ENCODE measurements at places on chromosomes 5 and 9.

- no peak for DNase-seq
These were observed 71.0 kb downstream of the FANCC start for GRCh38 chr9:95246547-95246946.

DNA sequence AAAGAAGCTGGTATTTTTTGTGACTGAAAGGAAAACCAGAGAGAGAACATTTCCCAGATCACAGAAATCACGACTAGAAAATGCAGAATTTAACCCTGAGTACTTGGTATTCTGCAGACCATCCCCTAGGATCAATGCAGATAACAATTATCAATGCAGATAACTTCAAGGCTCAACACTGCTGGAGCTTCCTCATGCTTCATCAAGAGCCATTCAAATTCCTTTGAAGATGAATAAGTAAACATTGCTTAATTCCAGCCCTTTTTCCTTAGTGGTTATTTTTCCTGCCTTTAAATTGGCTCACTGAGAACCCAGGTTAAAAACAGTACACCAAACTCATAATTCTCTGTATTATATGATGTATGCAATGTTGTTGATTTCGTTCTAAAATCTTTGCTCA, 370.1 kb upstream of the TLE4 start:
- DNase-seq: no peak

- no peak for DNase-seq
These were observed 205.9 kb downstream of the FSTL4 start for GRCh38 chr5:133406208-133406976.

DNA sequence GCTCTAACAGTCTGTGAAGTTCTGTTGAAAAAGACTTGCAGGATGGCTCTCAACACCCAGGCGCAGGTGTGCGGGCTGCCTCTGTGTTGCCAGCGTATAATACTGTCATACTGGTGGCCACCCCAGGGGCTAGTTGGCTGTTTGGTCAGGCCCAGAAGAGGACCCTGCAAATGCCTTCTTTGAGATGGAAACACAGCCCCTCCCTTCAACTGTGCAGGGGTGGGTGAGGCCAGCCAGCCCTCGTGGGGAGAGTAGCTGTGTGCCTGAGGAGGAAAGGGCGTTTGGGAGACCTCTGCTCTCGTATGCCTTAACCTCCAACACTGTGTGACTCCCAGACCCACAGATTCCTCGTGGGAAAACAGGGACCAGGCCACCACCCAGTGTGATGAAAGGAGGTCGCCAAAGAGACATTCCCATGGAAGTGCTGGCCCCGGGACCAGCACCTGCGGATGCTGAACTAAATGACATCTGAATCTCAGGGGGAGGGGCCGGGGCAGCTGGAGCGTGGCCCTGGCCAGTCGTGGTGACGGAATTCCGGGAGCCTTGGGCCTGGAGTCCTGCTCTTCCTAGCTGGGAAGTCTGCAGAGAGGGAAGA, 11.3 kb upstream of the SCGB3A1 start:
- DNase-seq: no peak

- DNase-seq: no peak
These were observed 328.9 kb downstream of the PJA2 start for GRCh38 chr5:109080896-109081295.

DNA sequence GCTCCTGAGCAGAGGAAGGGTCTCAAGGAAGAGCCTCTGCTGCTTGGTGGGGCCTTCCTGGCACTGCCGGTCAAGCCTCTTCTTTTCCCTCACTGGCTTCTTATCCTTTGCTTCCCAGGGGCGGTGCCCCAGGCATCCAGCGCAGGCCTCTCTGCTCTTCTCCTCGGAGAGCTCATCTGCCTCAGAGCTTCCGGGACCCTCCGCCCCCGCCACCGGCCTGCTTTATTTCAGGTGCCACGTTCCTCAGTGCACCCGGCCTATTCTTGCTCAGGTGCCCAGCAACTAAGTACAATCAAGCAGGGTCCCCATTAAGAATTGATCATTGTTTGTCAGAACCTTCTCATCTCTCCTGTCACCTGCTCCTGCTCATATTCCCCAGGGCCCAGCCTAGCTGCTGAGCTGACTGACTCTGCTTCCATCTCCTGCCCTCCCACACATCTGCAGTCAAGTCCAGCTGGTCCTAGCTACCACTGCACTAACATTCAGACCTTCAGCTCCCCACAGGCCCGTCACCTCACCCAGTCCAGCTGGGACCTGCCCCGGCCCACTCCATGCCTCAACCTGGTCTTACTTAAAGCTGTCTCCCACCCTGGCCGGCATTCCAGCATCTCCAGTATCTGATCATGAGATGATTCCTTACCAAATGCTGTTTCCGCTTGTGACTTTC, 114.3 kb upstream of the BOD1 start:
- DNase-seq: no peak

- no peak for DNase-seq
These were observed 165.7 kb downstream of the MPDZ start for GRCh38 chr9:13113751-13114150.

GRCh38 chr9:88651682-88652633, 117.0 kb downstream of the NXNL2 start:
- DNase-seq: no peak

DNA sequence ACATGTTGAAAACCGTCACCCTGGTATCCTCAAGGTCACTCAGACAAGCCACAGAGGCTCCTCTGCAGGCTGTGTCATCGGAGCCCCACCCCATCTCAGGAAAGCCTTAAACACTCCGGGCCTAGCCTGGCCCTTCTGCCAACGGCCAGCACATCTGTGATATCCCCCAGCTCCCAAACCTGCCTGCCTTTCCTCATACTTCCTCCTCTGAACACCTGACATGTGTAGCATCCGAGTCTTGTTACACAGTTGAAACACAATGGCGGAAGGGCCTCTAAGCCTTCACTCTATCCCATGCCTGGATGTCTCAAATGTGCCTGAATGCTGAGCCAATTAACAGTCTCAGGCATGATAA, 32.9 kb upstream of the TGFBR1 start:
- no peak for DNase-seq

DNA sequence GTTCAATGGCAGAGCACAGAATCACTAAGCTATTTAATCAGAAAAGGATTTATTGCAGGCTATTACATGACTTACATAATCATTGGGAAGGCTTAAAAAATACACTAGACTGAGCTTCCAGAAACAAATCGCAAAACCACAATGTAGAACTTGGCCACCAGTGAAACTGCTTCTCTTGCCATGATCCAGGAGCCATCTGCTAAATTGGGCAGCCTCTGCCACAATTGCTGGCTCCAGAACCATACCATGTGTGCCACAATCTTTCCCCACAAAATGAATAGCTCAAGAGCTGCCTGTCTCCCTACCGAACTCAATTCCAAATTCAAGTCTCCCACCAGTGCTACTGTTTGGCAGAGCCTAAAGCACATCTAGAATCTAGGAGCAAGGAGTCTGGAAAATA, 9.8 kb upstream of the ERAP1 start:
- no peak for DNase-seq

GRCh38 chr5:32129074-32129598, 45.0 kb downstream of the GOLPH3 start:
- DNase-seq: no peak

DNA sequence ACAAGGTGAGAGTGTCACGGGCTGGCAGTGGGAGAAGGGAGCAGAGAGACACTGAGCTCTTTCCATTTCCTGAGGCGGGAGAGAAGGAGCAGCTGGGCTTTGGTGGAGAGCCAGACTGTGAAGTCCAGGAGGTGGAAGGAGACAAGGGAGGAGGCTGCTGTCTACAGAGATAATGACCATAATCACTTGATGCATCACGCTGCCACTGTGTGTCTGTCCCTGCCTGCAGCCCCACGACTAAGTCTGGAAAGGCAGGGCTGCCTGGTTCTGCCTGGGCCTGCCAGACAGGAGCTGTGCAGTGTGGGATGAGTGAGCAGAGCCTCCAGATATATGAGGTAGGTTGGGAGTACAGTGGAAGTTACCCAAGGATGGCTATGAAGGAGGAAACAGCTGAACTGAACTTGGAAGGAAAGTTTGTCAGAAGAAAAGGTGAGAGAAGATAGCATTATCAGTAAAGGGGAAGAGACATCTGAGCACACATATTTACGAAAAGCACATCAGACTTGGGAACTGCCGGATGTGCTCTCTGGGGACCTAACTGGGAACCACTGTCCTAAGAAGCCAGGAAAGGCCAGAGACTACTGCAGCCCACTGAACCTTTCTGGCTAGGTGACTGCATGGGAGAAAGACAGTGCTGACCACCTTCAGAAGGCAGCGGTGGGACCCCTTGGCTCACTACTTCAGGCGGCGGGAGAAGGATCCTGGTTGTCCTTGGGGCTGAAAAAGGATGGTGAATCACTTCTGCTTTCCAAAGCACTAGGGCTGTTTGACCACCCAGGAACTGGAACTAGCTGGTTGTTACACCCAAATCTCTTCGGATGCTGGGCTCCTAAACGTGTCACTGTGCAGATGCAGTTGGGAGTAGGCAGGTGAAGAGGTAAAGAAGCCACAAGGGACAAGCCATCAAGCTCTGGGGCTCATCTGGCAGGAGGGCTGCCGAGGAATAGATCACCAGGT, 12.8 kb upstream of the DDX41 start:
- no peak for DNase-seq

DNA sequence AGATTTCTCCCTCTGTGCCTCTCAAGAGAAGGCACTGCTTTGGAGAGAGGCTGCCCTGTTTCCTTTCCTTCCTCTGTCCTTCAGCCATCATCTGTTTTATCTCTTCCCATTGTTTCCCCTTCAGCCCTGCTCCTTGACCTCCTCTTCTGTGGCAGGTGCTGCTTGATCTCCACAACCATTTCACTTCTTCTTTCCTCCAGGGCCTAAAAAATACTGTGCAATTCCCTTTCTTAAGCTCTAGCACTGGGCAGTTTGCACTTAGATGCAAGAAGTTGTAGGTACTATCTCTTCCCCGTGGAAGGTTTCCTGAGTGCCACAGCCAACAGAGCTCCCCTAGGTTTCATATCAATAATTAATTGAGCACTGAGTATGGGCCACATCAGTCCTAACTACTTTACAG, 8.8 kb upstream of the ADRB2 start:
- DNase-seq: no peak

GRCh38 chr5:116864157-116864837, 289.7 kb upstream of the SEMA6A start:
- no peak for DNase-seq

- DNase-seq: no peak
These were observed 153 bp downstream of the ADAMTS2 start for GRCh38 chr5:179345183-179345432.

DNA sequence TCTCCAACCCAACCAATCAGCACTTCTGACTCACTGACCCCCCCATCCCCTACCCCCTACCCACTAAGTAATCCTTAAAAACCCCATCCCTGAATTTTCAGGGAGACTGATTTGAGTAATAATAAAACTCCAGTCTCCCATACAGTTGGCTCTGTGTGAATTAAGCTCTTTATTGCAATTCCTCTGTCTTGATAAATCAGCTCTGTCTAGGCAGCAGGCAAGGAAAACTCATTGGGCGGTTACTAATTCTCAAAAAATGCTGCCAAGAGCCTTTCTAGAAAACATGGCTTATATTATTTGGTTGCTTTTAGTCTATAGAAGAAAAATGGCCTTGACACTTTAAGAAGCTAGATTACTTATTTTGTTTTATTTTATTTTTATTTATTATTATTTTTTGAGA, 131.7 kb downstream of the SUSD1 start:
- DNase-seq: no peak

GRCh38 chr5:30501065-30501464, 692.4 kb upstream of the CDH6 start:
- DNase-seq: no peak

DNA sequence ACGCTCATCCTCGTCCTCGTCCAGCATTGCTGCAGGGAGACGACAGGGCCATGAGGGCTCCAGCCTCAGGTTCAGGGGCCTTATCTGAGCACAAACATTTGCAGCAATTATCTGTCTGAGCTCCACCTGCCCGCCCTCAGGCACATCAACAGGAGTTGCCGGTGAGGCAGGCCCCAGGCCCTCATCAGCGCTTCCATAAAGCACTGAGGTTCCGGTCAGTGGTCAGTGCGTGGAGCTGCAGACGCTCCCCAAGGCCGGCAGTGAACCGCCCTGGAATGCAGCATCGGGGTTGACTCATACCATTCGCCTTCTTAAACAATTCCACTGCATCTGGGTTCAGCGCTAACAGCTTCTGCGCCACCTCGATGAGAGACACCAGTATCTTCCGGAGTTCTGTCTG, 15.2 kb downstream of the UBAC1 start:
- DNase-seq: no peak

GRCh38 chr9:78692871-78693270, 395.9 kb downstream of the PSAT1 start:
- DNase-seq: no peak

DNA sequence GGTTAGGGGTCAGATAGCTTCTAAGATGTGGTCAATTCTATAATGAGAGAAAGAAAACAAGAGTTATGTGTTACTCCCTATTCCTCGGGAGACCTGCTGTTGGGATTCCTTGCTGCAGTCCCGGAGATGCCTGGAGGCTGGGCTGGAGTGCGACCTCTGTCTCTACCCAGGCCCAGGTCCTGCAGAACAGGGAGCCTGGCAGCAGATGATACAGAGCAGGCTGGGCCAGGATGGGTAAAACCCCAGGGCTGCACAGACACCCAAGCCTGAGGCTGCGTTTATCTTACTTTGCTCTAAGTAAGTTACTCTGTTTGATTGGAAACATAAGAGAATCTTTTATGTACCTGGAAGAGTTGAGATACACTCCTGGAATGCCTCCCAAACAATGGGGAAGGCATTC, 26.9 kb upstream of the FAM120AOS start:
- no peak for DNase-seq

- no peak for DNase-seq
These were observed 39.5 kb downstream of the FAM174A start for GRCh38 chr5:100574716-100575115.

- DNase-seq: peak; percentile 5
These were observed 19.6 kb upstream of the TMEM252 start for GRCh38 chr9:68560071-68560844.

DNA sequence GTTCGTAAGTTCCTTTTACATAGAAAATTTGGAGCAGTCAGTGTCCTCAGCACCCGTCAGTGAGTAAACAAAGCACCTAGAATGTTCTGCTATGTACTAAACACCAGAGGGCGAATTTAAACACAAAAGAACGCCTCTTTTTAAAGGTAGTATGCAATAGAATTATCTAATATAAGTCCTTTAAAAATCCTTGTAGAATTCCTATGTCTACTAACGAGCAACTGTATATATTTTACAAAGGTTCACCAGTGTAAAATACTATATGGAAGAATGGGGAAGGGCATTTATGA, 499 bp upstream of the TMEM232 start:
- no peak for DNase-seq

GRCh38 chr9:131739133-131739958, 530 bp downstream of the RAPGEF1 start:
- DNase-seq: no peak

DNA sequence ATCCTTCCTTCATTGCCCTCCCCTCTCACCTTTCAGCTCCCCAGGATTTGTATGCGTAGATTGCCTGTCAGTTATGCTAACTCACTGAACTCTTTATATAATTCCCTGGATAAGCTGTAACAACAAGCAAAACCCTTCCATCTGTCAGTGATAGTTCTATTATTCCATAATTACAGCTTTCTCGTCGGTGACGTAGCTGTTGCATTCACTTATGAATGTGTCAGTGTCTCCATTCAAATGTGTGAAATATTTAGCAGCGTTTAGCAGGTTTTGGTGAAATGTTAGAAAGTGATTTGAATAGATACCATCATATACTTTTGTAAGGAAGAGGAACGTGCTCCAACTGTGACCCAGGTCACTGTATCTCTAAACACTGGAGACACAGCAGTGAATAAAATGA, 45.2 kb downstream of the PIP5K1B start:
- DNase-seq: no peak

GRCh38 chr9:129885670-129886106, 50.4 kb downstream of the USP20 start:
- peak; percentile 78 for DNase-seq

GRCh38 chr9:100070104-100071041, 28.4 kb downstream of the ERP44 start:
- no peak for DNase-seq

- no peak for DNase-seq
These were observed 85.0 kb downstream of the MEGF10 start for GRCh38 chr5:127375544-127376091.

Data from activated naive CD4-positive, alpha-beta T cell (primary cell).